NCI-H1092 (cell line): ENCODE measurements at places on chromosomes 16 and 17.

- no peak for DNase-seq
Observed at GRCh38 chr16:47053895-47054294, 80.4 kb upstream of the DNAJA2 start.

DNA sequence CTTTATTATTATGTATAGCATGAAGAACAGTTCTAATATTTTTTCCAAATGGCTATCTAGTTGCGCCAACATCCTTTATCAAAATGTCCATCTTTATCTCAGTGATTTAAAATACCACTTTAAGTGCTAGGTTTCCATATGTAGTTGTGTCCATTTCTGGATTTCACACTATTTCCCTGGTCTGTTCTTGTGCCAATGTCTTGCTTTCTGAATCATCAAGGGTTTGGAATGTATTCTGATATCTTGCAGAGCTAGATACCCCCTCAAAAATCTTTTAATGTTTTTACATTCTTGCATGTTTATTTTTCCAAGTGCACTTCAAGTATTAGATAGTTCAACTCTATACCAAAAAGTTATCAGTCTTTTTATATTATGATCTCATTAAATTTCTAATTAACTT is 14.3 kb downstream of the MBTD1 start:
- no peak for DNase-seq

DNA sequence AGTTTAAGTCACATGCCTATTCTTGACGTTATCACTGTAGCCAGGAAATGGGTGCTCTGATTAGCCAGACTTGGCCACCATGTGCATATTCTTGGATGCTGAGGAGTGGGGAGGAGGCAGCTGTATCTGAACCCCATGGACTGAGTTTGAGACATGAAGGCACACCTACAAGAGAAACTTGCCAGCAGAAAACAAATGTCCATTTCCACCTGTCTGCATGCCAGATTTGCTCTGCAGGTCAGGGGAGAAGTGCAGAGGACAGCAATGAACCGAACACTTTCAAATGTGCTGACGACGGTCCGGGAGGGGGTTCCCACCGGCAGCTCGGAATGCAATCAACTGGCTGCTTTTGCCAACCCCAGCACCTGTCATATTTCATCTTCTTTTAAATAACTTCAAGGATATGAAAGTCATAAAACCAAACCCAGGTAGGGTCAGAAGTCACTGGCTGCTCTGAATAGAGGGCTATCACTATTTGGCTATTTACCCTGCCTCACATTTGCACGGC is 287.8 kb upstream of the N4BP1 start:
- DNase-seq, result no peak

DNA sequence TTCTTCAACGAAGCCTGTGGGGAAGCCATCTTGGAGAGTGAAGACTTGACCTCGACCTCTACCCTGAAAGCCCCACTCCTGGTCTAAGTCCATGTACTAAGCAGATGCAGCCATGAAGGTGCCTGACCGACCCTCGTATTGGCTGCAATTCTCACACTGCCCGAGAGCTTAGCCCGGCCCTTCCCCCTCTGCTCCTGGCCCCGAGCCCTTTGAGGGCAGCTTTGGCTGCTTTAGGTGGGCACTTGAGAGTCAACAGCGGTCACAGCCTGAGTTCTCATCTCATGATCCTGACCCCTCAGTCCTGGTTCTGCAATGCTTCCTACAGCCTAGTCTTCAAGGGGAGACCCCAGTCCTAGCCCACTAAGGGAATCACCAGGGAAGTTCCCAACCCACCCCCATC is 35.9 kb downstream of the SRL start:
- no peak for DNase-seq

DNA sequence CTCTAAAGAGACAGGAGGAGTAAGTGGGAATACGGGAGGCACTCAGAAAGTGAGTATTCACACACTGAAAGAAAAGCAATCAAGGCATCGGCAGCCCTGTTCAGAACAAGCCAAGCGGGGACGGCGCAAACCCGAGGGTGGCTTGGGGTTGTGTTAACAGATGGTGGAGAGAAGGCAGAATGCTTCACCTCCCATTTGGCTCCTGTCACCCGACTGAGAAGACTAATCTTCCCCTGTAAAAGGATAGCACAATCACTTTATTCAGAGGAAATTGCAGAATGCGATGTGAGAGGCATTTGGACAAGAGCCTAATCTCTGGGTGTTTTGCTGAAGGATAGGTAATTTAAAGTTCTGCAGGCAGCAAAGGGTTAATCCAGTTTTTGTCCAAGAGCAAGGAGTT is 119.3 kb upstream of the WSCD1 start:
- DNase-seq, result no peak

DNA sequence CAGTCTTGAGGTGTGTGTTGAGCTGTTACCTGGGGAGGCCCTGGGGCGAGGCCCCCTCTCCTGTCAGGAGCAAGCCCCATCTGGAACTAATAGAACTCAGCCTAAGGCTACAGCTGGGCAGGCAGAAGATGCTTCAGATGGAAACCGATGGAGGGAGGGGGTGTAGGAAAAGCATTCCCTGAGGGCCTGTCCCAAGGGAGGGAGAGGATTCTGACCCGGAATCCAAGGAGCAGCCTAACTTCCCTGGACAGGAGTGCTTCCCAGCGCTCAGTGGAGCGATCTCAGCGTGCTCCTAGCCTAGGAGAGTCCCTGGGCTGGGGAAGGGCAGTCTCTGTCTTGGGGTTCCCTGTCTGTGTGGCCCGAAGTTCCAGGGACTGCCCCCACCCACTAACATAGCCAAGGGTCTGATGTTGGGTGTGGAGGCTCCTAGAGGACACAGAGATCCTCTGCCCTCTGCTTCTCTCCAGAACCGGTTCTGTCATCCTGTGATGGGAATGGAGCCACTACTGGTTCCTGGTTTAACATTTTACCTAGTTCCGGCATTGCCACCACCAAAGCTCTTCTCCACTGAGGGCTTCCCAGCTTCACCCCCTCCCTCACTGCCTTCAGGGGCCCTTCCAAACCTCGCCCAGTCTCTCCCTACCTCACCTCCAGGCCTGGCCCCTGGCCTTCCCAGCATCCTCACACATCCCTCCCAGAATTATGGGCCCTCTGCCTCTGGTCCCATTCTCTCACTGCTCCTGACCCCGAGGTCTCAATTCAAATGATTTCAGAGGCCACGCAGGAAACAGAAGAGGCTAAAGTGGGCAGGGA is 58.7 kb downstream of the RTN4RL1 start:
- no peak for DNase-seq

DNA sequence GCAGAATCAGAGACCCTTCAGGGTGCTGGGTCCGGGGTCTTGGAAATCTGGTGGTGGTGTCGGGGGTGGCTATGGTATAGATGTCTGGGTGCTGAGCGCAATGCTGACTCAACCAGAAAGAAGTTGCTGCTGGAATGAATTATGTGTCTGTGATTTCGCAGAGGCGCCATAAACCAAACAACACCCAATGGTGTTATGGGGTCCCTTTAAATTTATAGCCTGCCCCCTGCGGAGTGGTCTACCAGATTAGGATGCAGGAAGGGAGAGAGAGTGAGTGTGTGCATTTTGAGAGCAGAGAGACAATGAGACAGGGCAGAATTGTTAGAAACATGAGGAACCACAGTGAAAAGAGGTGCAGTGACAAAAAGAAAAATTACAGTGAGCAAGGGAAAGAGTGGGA is 100.7 kb upstream of the CDH11 start:
- DNase-seq, result no peak

DNA sequence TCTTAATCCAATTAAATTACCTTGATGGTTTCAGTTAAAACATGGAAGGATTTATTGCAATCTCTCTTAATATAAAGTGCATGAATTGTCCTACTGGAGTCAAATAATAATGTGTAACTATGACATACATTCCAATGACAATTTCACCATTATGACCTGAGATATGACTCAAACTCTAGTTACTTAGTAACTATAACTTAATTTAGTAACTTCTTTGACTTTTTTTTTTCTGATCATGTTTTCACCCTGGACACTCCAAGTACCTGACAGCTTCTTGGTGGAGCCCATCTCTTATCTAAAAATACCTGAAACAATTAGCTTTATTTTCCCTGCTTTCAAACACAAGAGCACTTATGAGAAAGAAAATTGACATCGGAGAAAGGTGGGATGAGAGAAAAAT is 123.7 kb downstream of the STX8 start:
- no peak for DNase-seq

DNA sequence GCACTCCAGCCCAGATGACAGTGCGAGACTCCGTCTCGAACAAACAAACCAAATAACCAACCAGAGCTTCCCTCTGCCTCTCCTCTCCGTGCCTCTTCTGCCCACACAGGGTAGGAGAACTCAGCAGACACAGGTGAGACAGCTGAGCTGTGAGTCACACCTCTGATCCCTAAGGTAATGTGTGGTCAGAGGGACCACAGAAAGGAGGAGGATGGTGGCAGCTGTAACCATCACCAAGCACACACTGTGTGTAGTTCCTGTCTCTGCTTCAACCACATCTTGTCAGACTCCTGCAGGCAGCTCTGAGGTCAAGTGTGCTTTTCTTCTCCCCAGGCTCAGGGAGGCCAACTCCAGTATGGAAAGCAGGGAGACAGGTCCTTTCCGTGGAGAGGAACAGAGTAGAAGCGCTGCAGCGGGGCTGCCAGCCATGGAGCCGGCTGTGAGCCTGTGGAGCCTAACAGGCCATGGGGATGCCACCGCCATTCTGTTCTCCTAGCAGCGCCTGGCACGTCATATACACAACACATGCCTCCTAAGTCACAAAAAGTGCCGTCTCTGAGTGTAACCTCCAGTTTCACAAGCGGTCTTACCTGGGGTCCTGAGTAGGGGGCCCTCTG is 7.1 kb downstream of the NUDT16L1 start:
- no peak for DNase-seq

- DNase-seq, result no peak
Observed at GRCh38 chr16:29290631-29291247, 115.8 kb downstream of the NPIPB11 start.

DNA sequence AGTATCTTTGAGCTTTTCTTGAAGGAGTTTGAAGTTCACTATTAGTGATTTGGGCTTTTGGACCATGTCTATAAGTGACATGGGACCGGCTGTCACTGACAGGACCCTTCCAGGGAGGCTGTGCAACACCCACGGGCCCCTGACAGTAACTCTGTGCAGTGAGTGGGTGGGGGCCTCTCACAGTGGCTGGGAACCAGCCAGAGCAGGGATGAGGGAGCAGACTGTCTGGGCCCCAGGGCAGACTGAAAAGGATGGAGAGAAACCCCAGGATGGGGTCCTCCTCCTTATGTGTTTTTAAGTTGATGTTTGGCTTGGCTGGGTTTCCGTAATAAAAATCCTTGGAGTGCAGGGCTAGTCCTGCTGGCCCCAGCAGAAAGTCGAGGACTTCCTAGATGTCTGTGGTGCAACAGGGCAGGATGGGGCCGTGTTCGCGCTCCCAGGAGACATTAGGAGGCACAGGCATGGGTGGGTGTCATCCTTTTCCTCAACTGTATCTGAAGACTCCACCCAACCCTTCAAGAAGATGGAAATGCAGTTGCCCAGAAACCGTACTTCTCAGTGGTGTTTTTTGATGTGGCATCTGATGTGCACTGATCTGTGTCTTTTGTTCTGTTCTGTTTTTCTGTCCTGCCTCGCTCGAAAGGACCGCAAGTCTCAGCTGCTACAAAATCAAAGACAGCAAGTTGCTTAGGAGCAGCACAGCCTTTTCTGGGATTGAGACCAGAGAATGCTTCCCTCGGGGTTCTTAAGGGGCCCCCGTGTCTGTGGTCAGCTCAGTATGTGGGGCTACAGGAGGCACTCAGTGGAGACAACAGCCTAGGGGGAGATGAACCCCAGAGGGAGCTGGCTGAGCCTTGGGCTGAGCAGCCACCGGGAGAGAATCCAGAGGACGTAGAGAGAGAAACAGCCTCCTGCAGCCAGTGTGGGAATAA is 24.2 kb downstream of the PLD6 start:
- no peak for DNase-seq

- DNase-seq, result no peak
Observed at GRCh38 chr16:83023640-83024039, 396.9 kb downstream of the CDH13 start.
